NCI-H226 (cell line): ENCODE measurements at places on chromosomes 2 and 18.

DNA sequence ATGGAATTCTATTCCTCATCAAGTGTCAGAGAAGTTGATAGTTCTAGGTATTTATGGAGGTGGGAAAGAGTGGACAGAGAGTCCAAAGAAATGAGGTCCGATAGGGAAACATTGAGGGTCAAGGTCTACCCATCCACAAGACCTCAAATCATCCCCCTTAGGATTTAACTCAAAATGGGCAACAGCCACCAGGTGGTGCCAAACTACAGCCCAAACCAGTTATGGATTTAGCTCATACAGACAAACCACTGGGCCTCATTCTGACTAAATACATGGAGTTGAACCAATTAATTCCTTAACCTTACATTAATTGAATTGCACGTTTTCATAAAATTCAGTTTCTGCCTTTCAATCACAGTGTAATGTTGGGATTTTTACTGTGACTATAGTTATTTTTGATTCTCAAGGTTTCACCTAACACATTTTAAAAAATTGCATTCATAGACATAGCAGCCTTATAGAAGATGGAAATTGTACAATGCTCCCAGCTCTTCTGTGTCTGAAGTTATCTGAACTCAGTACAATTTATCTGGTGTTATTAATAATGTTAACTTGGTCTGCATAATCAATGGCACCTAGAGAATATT, 98.2 kb upstream of the HNMT start:
- peak; percentile 32 for DNase-seq

DNA sequence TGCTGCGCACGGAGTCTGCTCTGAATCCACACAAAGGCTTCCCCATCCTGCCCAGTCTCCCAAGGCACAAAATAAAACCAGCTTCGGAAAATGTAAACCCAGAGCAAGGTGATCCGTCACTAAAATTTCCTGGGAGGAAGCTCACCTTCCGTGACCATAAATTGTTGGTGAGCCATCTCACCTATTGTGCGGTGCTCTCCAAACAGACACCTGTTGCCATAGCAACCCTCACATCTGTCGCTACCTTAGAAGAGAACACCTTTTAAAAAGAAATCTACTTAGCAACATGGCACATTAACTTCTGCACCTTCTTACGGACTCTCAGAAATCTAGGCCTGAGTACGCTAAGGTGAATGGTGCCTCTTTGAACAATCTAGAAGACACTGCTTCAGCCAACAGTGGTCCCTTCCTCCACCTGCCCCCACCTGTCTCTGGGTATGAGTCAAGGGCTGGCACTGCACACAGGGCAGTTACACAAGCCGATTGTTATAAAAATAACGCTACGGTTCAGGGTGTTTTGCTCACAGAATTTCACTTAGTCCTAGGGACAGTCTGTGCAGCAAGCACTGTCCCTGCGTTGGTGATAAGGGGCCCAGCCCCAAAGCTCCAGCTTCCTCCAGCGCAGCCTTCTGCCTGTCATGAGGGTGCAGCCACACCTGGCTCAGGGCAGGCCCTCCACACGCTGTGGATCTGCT, 114.9 kb upstream of the ID2 start:
- no peak for DNase-seq

DNA sequence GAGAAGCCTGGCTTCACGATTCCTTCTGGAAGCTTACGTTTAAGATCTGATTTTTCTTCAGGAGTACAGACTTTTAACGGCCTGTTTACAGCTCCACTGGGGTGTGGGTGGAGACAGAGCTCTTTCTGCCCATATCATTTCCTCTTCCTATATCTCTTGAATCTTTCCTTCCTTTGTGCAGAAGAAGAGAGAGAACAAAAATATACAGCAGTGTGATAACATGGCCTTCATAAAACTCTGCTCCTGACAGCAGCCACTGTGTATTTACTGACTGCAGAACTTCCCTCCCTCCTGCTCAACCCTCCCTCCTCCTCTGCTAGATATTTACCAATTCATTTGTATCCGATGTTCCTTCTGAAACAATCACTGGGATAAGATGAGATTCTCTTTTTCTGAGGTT, 34.1 kb upstream of the REEP1 start:
- DNase-seq: no peak

DNA sequence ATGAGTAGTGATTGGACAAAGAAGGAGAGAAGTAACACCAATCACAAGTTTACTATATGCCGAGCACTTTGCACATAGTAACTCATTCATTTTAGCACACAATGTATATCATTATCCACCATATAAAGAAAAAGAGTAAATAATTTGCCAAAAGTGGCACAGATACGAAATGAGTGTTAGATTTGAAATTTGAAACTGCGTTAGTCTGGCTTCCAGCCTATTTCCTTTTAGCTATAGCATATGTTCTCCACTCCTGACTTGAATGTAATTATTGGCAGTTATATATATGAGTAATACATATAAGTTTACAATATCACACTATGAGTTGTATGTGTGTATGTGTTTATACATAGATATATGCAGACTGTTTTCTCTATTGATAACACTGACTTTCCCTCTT, 98.6 kb downstream of the NOL4 start:
- no peak for DNase-seq

- DNase-seq: no peak
Measured at GRCh38 chr2:169208026-169208425, 138.7 kb downstream of the DHRS9 start.

DNA sequence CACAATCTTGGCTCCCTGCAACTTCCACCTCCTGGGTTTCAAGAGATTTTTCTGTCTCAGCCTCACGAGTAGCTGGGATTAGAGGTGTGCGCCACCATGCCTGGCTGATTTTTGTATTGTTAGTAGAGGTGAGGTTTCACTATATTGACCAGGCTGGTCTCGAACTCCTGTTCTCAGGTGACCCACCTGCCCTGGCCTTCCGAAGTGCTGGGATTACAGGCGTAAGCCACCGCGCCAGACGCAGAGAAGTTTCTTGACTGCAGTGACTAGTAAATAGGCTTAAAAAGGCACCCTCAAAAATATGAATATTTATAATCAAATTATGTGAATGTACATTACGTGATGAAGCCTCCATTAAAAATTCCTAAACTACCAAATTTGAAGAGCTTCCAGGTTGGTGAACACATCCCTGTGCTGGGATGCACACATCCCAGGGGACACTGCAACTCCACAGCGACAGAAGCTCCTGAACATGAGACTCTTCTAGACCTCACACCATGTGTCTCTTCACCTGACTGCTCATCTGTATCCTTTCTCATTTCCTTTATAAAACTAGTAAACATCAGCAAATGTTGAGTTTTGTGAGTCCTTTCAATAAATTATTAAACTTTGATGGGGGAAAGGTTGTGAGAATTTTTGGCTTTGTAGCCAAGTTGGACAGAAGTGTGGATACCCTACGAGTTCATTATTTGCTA, 203.3 kb upstream of the SPOPL start:
- no peak for DNase-seq

- DNase-seq: no peak
Measured at GRCh38 chr2:174217869-174218268, 30.5 kb downstream of the OLA1 start.

GRCh38 chr2:40431600-40431955, 20.3 kb downstream of the SLC8A1 start:
- no peak for DNase-seq

DNA sequence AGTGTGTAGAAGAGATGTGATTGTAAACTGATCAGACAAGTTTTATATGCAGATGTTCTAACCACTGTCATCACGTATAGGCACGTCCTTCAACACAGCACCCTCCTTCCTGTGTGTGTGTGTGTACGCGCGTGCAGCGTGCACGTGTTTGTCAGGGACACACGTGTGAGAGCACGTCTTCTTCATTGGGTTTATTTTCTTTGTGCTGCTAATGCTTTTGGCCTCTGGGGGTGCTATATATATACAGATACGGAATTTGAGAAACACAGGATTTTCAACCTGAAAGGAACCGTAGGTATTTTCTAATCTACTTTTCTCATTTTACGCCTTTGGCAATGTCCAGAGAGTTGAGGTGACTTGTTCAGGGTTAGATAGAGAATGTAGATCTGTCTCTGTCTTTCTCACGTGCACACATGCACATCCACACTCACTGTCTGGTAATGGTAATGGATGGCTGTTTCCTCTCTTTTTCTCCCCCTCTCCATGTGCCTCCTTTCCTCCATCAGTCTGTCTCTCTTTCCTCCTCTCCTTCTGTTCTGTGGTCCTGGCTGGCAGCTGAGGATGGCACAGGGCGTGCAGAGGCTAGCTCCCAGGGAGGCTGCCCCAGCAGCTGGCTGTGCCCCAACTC, 13.4 kb upstream of the CELF4 start:
- DNase-seq: no peak

DNA sequence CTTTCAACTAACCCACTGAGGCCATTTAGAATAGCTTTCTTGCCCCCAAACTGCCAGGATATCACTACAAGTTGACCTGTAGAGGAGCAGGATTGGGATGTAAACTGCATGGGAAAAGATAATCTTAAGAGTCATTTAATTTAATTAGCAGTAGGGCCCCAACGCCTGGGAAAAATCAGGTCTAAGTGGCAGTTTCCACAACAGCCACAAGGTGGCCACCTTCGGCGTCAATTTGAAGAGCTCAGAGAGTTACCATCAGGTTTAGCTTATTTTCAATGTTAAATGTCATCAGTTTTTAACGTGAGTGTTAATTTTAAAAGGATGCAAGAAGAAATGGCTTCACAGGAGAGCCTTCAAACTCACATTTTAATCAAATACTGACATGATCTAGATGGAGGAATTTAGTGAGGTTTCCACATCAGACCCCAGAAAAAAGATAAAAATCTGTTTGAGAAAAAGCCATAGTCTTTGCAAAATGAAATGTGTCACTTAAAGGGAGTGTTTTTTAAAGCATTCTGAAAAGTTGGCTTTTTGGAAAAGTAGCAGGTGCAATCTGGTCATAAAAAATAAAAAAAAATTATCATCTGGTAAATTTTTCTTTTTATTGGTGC, 77.3 kb upstream of the UPP2 start:
- DNase-seq: peak; percentile 10

GRCh38 chr2:162123806-162124758, 28.0 kb downstream of the GCG start:
- DNase-seq: peak; percentile 31

GRCh38 chr2:160277151-160277550, 77.1 kb upstream of the ITGB6 start:
- DNase-seq: no peak

- DNase-seq: no peak
Measured at GRCh38 chr2:188314314-188315054, 22.8 kb downstream of the GULP1 start.

- peak; percentile 33 for DNase-seq
Measured at GRCh38 chr2:189798312-189799029, 14.2 kb downstream of the PMS1 start.
